ENCODE measurements at places on chromosomes 1 and 21.

DNA sequence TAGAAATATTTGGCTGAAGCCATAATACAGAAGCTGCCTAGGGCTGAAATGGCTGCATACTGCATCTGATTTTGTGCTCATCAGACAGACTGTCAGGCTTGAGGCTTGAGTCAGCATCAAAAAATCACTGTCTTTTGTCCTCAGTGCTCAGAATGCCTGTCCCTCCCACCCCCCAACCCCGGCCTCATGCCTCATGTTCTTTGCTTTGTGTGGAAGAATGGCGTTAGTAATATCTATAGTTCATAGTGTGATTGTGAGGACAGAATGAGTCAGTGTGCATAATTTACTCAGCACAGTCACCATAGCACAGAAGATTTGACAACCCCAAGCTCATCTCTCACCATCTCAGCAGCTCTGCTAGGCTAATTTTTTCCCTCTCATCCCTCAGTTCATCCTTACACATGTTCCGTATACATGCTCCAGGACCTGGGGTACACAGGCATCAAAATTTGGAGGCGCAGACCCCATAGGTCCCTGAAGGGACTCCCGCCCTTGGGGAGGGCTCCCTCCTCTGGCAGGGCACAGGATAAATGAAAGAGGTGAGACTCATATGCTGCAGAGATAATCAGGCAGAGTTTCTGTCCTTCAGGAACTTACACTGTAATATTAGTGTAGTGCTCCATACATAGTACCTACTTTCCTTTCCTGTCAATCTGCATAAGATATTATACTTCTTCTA, 159.1 kb upstream of the C8B start:
- DNase-seq = peak; percentile 21

GRCh38 chr1:221458447-221459156, 283.3 kb downstream of the DUSP10 start:
- no peak for DNase-seq

GRCh38 chr1:33137800-33138199, 44.0 kb downstream of the TRIM62 start:
- DNase-seq = no peak

GRCh38 chr1:22728751-22729399, 18.2 kb downstream of the EPHB2 start:
- DNase-seq = no peak

DNA sequence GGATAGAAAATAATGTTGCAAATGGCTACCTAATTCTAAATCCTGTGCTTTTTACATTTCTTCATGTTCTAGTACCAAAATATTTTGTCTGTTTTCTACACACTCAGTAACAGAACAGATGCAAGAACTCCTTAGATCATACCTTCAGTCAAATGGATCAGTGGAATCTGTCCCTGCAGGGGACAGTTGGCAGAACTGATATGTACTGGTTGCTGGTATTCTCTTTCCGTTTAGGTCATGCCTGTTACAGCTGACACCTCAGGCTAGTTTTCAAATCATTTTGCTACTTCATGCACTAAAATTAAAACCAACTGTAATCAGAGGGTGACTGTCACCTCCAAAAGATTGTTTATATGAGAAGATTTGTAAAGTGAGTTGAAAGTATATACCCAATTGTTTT, 109.2 kb downstream of the TNNI3K start:
- DNase-seq = no peak

DNA sequence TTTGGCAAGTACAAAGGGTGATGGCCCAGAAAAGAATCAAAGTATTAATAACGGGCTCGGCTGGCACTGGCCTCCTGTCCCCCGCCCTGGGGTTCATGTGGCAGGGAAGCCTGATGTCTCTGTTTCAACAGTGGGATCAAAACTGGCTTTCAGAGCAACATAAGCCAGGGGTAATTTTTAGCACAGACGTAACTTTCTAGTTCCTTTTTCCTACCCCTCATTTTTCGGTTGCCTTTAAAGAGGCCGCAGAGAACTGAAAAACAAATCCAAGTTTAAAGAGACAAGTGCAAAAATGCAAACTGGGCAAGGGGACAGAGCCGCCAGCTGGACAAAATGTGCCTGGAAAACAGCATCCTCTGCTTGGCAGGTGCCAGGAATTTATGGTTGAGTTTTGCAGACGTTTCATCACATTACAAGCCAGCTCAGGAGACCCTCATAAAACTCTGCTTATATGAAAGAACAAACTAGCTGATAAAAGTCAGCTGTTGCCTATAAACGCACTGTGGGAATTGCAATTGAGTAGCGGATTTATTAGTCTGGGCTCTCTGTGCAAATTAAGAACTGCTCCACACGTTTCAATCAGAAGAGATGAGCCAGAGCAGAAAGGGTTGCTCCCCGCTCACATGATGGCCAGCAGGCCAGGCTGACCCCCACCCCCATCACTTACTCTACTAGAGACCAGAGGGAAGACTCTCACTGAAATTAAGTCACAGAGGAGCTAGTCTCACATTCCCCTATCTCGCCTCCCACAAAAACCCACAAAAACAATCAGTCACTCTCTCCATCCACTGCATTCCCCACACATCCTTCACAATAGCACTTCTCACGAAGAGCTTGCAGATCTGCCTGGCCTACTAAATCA, 15.8 kb upstream of the CDCA8 start:
- DNase-seq = no peak

GRCh38 chr1:177256153-177257075, 85.7 kb downstream of the BRINP2 start:
- DNase-seq = peak; percentile 2

GRCh38 chr1:31289021-31289420, 7.6 kb downstream of the SNRNP40 start:
- DNase-seq = no peak

DNA sequence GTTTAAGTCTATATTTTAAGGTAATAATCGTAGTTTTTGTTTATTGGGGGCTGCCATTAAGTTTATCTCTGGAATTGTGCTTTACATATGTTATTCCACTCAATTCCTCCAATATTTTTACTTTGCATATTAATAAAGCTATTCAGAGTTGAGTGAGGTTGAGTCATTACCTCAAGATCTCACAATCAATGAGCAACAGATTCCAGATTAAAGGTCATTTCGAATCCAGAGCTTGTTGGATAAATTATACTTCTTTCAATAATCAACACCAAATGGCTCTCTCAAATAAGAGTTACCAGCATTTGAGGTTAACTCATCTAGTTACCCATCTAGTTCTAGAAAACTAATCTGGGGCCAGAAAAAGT, 16.7 kb downstream of the RGS4 start:
- DNase-seq = no peak

GRCh38 chr21:36701756-36702621, 3.1 kb downstream of the SIM2 start:
- no peak for DNase-seq

GRCh38 chr1:6358757-6359201, 34.8 kb downstream of the ACOT7 start:
- peak; percentile 26 for DNase-seq

DNA sequence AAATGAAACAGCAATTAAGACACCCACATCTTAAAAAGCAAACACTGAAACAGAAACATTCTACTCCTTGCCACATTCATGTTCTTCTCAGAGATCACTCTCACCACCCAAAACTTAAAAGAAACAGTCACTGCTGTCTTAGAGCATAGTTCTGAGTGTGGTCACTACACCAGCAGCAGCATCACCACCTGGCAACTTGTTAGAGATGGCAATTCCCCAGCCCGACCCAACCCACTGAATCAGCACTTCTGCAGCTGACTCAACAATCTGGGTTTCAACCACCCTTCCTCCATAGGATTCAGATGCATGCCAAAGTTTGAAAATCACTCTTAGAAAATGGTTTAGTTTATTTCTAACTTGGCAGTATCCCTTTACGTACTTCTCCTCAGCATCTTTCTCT, 126.1 kb downstream of the CDC42BPA start:
- peak; percentile 42 for DNase-seq

DNA sequence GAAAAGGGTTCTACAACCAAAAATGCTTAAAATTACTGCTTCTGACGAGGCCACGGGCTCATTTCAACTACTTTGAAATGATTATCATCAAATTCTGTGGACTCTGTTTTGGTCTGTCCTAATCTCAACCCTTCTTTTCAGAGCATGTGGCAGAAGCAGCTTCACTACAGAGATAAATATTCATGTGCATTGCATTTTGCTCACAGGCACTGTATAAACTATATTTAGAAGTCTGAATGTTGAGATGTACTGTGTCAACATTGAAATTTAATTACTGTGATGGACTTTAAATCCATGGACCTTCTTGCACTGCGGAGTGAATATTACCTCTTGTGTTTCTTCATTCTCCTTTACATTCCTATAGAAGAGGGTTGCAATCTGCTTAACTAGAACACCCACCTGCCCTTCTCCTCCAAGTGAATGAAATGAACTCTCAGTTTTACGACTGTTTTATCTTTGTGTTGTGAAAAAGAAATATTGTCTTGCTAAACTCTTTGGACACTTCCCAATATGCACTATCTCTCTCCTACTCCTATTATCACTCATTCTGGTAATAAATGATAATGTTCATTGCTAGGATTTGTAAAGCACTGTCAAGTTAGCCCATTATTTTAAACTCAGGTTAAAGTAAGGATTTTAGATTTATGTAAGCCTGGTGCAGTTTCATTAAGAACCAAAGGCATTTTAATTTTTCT, 281.2 kb upstream of the ST6GALNAC5 start:
- no peak for DNase-seq

GRCh38 chr1:165623624-165624023, 7.4 kb upstream of the MGST3 start:
- DNase-seq = no peak

DNA sequence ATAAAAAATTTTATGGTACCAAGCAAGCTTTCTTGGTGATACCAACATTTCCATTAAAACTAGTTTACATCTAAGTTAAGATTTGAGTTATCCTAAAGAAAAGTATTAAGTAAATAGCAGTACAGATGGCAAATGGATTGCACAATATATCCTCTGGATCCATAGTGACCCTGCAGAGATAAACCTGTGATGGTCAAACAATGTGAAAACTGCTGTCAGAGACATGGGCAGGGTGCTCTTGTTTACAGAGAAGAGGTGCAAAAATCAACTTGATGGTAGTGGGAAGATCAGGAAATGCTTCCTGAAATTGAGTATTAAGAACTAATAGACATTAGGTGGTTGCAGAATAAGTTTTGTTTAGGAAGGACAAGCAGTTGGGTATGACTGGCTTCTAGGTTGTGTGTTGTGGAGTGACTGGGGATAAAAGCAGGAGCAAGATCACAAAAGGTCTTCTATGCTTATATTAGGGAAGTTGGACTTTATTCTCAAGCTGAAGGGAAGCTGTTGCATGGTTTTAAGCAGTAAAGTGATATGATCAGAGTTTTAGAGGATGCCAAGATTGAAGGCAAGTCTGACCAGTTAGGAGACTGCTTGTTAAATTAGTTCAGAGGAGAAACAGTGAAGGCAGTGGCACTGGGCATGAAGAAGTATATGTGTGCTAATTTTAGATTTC, 9.9 kb downstream of the TTC3 start:
- no peak for DNase-seq

DNA sequence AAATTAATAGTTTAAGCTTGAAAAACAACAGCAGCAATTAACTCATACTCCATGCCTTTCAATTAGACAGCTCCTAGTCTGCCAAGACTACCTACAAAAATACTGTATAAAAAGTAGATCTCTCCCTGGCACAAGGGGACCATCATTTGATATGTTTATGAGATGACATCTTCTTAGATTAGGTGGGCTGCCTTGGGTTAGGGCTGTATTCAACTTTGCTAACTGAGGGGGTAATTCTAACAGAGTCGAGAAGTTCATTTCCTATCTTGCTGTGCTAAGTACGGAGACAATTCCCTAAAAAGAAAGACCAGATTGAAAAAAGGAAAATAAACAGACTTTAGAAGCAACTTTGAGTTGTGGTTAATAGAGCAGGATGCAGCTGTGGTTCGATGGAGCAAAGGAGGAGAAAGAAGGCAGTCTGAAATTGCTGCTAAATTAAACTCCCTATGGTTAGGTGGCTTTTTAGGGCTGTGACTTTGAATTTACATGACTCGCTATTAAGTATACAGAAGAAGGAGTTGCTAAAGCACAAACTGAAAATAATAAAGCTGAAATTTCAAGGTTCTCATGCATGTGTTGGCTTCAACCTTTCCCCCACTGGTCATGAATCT, 75.4 kb downstream of the CDC7 start:
- no peak for DNase-seq

DNA sequence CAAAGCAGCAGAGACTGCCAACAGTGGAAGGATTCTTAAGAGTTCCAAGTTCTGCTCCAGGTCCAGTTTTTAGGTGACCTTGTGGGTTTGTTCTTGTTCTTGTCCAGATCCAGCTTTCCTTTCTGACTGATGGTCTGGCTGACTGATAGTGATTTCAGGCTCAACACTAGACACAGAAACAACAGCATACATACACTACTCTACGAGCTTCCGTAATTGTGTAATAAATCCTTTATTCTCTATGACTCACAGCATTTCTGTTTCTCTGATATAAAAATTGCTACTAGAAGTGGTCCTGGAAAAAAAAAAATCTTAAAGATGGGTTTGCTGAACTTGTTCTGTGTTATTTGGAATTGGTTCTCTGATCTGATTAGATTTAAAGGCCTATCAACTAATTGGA, 62.2 kb upstream of the PTCH2 start:
- no peak for DNase-seq

DNA sequence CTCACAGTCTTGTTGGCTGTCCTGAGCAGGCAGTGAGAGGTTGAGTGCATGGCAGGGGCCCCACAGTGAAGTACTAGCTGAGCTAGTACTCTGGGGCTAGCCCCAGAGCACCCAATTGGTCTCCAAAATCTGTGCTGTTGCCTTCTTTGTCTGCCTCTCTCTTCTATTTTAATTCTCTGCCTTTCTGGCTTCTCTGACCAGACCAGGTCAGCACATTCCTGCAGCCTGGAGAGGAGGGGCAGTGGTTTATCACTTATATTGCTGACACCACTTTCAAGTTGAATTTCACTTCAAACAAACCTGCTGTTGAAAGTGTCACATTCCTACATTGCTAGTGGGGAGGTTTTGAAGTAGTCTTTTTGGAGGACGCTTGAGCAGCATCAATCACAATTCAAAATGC, 628.7 kb downstream of the PTPRU start:
- DNase-seq = no peak

- DNase-seq = no peak
Measured at GRCh38 chr1:230212405-230212936, 145.4 kb downstream of the GALNT2 start.

DNA sequence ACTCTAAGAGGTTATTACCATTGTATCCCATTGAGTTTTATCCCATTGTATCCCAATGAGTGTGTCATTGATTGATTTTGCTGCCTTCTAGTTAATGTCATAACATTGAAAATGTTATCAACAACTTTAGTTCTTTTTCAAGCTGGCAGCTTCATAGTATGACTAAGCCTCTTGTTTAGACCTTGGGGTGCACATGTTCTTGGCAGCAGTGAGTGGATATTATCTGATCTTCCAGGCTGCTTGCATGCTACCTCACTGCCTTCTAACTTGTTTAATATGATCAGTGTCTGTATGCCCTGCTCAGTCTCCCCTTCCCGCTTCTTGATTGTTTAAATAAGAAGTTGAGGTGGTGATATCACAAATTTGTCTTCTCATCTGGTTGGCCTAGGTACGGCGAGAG, 24.6 kb downstream of the NTPCR start:
- no peak for DNase-seq
